Stimulated activated CD8-positive, alpha-beta memory T cell treated with anti-CD3 and anti-CD28 coated beads, Interleukin-4, amount 100 ng/mL, for 1 hour (primary cell): ENCODE measurements at places on chromosomes 4 and X.

DNA sequence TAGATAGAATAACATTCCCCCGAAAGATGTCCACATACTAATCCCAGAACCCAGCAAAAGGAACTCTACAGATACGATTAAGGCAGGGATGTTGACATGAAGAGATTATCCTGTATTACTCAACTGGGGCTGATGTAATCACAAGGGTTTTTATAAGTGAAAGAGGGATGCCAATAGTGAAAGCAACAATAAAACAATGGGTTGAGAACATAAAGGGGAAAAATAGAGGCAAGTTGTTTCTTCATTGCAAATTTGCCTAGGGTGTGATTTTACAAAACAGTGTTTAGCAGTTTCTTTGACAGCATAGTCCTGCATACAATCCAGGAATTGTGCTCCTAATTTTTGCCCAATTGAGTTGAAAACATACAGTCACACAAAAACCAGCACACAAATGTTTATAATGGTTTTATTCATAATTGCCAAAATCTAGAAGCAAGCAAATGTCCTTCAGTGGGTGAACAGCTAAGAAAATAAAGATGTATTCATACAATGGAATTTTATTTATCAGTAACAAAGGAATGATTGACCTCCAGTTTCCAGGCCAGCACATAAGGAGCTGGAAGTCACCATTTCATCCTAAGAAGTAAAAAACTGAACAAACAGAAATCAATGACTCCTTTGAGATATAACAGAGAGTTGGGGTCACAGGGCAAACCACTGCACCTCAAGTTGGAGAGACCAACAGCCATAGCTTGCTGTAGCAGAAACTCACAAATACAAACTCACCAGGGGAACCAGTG, 107.2 kb downstream of the CENPC start:
- no peak for DNase-seq

GRCh38 chr4:34766935-34767334, 1477.4 kb downstream of the ARAP2 start:
- DNase-seq: no peak

- no peak for DNase-seq
These were observed 51.4 kb downstream of the SGMS2 start for GRCh38 chr4:107876099-107876498.

DNA sequence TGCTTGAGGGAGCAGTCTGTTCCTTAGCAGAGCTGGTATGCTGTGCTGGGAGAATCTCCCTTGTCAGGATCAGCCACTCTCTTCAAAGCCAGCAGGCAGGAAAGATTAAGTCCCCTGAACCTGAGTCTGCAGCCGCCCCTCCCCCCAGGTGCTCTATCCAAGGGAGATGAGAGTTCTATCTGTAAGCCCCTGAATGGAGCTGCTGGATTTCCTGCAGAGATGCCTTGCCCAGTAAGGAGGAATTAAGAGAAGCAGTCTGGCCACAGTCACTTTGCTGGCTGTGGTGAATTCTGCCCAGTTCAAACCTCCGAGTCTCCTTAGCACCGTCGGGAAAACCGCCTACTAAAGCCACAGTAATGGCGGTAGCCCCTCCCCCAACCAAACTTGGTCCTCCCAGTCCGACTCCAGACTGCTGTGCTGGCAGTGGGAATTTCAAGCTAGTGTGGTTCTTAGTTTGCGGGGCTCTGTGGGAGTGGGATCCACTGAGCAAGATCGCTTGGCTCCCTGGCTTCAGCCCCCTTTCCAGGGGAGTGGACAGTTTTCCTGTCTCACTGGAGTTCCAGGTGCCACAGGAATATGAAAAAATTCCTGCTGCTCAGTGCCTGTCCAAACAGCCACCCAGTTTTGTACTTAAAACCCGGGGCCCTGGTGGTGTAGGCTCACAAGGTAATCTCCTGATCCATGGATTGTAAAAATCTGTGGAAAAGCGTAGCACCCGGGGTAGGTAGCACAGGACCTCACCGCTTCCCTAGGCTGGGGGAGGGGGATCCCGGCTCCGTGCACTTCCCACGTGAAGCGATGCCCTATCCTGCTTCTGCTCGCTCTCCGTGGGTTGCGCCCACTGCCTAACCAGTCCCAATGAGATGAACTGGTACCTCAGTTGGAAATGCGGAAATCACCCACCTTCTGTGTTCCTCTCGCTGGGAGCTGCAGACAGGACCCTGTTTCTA, 38.0 kb downstream of the RAB28 start:
- no peak for DNase-seq

- no peak for DNase-seq
These were observed 14.4 kb upstream of the VCX start for GRCh38 chrX:7828594-7828993.

DNA sequence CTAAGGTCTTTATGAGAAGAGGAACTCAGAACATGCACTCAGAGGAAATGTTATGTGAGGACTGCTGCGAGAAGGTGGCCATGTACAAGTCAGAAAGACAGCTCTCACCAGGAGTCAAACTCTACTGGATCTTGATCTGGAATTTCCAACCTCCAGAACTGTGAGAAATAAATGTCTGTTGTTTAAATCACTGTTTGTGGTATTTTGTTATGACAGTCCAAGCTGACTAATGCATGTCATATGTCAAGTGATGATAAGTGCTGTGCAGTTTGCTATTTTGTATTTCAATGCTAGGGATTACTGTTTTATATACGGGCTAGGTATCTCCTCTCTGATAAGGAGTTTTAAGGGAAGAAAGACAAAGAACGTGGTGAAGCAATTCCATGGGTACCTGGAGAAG, 162.3 kb downstream of the CPEB2 start:
- DNase-seq: no peak

- DNase-seq: no peak
These were observed 1145.4 kb downstream of the STIM2 start for GRCh38 chr4:28006021-28006420.

DNA sequence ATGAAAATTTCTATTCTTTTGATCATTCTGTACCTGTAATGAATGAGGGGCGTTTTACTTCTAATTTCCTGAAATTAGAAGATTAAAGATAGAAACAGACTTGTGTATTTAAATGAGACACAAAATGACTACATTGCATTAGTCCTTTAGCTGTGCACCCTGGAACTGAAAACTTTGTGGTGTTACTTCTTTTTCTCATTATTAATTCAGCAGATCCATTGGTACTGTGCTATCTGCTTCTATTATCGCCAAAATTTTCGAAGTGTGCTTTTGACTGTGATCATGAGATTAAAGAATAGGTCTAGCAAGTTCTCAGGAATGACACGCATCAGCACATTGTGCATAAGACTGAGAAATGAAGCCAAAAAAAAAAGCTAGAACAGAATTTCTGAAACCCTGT, 1938.9 kb upstream of the TENM3 start:
- DNase-seq: no peak

DNA sequence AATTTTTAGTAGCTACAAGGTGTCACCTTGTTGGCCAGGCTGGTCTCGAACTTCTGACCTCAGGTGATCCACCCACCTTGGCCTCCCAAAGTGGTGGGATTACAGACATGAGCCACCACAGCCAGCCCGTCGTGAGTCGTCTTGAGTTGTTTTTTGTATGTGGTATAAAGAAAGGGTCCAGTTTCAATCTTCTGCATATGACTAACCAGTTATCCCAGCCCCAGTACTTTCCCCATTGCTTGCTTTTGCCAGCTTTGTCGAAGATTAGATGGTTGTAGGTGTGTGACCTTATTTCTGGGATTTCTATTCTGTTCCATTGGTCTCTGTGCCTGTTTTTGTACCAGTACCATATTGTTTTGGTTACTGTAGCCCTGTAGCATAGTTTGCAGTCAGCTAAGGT, 105.9 kb downstream of the OR13H1 start:
- DNase-seq: no peak

- no peak for DNase-seq
These were observed 943.1 kb downstream of the ARAP2 start for GRCh38 chr4:35300996-35301774.

DNA sequence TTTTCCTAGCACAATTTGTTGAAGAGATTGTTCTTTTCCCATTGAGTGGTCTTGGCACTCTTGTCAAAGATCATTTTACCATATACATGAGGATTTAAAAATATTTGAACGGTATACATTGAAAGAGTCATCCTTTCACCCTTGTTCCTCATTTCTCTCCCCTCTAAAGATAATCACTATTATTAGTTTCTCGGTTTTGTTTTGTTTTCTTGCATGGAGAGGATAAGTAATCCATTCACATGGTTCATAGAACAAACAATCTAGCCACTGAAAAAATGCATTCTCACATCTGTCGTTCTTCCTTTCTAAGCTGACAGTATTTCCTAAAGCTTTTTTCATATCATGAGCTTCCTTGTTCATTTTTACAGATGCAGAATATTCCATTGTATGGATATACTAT, 39.2 kb upstream of the MSMO1 start:
- no peak for DNase-seq

- no peak for DNase-seq
These were observed 156.6 kb upstream of the TLL1 start for GRCh38 chr4:165716472-165716871.

- DNase-seq: no peak
These were observed 7.1 kb downstream of the ARHGEF6 start for GRCh38 chrX:136773648-136774047.

GRCh38 chrX:150282953-150283352, 80.2 kb upstream of the MAMLD1 start:
- no peak for DNase-seq

- DNase-seq: no peak
These were observed 51.9 kb downstream of the EVC2 start for GRCh38 chr4:5656415-5656814.

- no peak for DNase-seq
These were observed 123.4 kb downstream of the NWD2 start for GRCh38 chr4:37367901-37368300.

DNA sequence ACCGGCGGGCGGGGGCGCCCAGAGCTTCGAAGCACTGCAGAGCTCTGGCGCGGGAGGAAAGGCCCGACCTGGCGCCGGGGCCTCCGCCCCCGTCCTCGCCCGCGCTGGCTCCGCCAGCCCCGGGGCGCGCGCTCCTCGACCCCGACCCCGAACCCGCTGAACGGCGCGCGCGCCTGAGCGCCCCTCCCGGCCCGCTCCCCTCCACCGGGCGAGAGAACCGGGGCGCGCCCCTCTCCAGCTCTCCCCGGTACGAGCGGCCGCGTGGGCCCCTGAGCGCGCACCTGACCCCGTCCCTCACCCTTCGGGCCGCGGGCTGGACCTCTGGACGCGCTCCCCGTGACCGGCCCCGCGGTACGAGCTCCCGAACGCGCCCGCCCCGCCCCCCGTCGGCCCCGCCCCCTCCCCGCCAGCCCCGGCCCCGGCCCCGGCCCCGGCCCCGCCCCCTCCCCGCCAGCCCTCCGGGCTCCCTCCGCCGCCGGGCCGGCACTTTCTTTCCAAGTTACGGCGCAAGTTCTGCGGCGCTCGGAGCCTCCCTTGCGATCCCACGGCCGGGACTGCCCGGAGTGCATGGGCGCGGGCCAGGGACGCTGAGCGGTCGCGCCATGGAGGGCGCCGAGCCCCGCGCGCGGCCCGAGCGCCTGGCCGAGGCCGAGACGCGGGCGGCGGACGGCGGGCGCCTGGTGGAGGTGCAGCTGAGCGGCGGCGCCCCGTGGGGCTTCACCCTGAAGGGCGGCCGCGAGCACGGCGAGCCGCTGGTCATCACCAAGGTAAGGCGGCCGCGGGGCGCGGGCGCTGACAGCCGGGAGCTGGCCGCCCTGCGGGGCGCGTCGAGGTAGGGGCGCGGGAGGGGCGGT, at the start of gene SHROOM2:
Gene SHROOM2, plus strand, starts transcription at position 486 of the 854 bp plus-strand sequence. Its CDS starts 117 bp downstream, at position 603.
- no peak for DNase-seq
